Activated CD8-positive, alpha-beta memory T cell treated with anti-CD3 and anti-CD28 coated beads for 24 hours (primary cell): ENCODE measurements at places on chromosomes 16 and 17.

DNA sequence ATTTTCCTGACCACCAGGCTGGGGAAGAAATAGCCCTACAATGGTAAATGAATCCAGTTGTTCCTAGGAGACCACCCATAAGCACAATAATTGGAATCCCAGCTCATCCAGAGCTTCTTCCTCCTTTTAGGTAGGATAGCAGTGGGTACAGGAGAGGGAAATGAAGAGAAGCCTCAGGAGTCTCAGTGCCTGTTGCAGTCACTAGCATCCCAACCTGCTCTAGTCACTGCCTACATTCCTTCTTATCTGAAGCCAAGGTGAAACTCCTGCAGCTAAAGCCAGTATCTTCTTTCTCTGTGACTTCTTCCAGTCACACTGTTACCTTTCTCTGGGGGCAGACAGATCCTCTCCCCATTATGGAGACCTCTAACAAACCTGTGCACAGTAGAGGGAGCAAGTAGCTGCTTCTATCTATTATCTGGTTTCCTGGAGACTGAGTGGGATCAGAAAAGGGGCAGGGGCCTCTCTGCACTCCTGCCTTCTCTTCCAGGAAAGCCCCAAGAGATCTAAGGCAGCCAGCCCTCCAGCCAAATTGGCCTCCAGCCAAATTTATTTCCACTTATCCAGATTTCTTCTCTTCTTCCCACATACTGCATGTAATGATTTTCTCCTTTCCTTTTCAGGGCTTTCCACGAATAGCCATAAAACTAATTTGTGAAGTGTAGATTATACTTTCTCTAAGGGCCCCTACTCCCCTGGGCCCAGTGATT is 85.5 kb downstream of the SSH2 start:
- DNase-seq: no peak

GRCh38 chr17:60941028-60941427 is 263.4 kb downstream of the BCAS3 start:
- DNase-seq: no peak

DNA sequence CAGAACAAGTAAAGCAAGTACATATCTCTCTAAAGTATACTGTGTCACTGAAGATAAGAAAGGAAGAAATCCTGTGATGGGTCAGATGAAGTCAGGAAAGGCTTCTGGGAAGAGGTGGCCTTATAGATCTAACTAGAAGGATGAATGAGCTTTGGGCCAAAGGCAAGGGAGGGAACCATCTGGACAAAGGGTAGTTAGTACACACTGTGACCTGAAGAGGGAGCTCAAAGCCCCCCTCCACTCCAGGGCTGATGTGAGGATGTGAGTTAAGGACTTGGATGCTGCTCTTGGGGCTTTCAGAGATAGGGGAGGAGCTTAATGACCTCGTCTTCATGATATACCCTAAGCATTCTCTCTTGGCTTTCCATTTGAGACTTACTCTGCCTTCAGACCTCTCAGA is 185.3 kb upstream of the CACNG3 start:
- peak; percentile 56 for DNase-seq

DNA sequence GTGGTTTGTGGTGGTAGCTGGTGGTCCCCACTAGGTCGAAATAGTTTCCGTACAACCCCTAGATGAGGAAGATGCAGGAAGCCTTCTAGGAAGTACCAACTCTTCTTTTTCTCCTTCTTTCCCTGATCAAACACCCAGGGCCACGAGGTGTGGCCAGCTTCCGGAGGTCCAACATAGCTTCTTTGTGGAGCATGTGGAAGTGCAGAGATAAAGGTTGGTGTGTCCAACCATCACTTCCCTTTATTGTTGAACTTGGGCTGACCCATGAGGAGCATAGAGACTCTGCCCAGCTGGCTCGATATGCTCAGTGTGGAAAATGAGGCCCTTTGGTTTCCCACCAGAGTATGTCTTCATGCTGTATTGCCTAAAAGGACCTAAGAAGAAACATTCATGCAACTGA is 6.3 kb upstream of the RGS9 start:
- DNase-seq: no peak

DNA sequence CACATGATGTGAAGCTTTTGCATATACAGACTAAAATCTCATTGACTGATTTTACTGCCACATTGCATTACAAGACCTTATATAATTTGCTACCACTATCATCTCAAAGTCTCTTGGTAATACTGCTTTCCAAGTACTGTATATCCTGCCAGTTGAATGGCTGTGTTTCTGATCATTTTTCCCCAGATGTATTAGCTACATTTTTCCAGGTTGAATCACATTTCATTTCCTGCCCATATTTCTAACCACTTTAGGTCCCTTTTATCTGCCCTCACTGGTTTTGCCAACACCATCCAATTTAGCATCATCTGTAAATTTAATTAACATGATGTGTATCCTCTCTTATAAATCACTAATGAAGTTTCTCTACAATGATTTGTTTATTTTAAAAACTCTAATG is 365.7 kb upstream of the PMFBP1 start:
- DNase-seq: no peak
